ENCODE measurements at places on chromosomes 2 and 18.
A peak's percentile ranks its signal among the peaks of the same experiment; 100 is the strongest.

- H3K4me3 ChIP-seq: peak overlapping the region; percentile 79
- peak overlapping the region; percentile 91 for H3K27ac ChIP-seq
- peaks cover 3% of the 10 kb centered on the region for H3K36me3 ChIP-seq
These were observed 15.4 kb upstream of the RMC1 start for GRCh38 chr18:23487738-23488570.

DNA sequence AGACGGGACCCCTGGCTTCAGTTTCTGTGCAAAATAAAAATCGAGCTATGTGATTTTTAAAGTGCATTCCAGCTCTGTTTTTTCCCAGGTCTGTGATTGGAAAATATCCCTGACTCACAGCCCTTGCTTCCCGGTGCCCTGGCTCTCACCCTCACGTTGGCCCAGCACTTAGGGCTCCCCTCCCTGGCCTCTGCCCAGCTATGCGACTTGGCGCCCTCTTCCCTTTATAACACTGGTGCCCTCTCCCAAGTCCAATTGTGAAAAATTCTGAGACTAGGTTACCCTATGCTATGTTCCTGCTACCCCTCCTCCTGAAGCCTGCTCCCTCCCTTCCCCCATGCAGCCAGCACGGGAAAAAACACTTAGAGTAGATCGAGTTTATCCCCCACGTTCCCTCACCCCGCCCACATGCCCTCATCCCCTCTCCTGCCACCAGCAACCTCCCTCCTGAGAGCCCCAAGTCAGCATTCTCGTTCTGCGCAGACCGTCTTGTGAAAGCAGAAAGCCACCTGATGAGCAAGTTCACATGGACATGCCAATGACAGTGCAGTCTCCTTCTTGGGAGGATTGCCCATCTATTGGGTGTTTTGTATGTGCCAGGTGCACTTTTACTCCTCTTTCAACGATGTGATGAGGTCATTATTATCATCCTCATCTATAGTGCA lies 228.8 kb downstream of the VAPA start:
- DNase-seq: no peak
- H3K27me3 ChIP-seq: peaks cover 7% of the 10 kb centered on the region
- no peaks in the 10 kb centered on the region for H3K4me1 ChIP-seq
- no peak overlapping the region for H3K27ac ChIP-seq
- H3K4me3 ChIP-seq: no peak overlapping the region

- no peaks in the 10 kb centered on the region for H3K36me3 ChIP-seq
- no peak overlapping the region for H3K27ac ChIP-seq
- no peak overlapping the region for H3K4me3 ChIP-seq
- H3K4me1 ChIP-seq: peaks cover 3% of the 10 kb centered on the region
- no peak for DNase-seq
These were observed 4.8 kb downstream of the AMER3 start for GRCh38 chr2:130759906-130760753.

GRCh38 chr2:2646433-2647051 lies 315.5 kb upstream of the MYT1L start:
- peaks cover 6% of the 10 kb centered on the region for H3K4me1 ChIP-seq
- H3K27ac ChIP-seq: no peak overlapping the region

Measured in memory B cell (primary cell).